ENCODE measurements at places on chromosomes 13 and 19. TPM values are rescaled to one million over a fixed set of nuclear protein-coding genes. Genes with fewer than 3 reads are reported as not detected.
A peak's percentile ranks its signal among the peaks of the same experiment; 100 is the strongest.

GRCh38 chr19:17248011-17248776, 2.5 kb upstream of the NR2F6 start:
- DNase-seq: no peak

DNA sequence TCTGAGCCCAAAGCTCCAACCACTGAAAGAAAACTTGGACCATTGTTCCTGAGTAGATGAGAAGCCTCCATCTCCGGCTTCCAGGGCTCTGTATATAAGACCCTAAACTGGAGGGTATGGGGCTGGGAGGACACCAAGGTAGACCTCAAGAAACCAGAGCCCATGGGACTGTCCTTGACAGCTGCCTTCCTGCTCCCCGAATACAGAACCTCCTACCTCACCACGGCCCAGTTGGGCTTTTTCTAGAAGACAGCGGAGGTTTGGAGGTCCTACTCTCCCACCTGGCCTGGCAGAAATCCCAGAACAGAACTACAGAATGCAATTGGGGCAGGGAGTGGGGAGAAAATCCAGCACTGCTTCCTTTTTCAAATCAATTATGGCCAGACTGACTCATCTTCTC, 177.3 kb upstream of the ZNF507 start:
- DNase-seq: no peak

- no peak for DNase-seq
Measured at GRCh38 chr19:23420824-23421223, 25.6 kb upstream of the ZNF91 start.

DNA sequence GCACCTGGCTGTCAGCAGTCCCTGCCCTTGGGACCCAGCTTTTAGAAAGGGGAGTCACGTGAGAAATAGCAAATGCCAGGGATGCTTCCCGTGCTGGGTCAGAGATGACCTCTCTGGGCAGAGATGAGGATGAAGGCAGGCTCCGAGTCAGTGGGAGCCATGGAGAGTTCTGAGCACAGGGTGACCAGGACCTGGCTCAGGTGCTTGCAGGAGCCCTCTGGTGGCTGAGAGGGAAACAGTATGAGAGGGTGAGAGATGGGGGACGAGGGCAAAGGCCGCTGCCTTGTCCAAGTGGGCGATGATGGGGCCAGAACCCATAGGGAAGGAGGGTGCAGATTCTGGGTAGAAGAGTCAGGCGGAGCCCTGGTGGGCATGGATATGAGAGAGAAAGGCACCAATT, 15.8 kb downstream of the TMED1 start:
- no peak for DNase-seq

The PTBP1 gene
- 379 TPM for total RNA-seq

DNA sequence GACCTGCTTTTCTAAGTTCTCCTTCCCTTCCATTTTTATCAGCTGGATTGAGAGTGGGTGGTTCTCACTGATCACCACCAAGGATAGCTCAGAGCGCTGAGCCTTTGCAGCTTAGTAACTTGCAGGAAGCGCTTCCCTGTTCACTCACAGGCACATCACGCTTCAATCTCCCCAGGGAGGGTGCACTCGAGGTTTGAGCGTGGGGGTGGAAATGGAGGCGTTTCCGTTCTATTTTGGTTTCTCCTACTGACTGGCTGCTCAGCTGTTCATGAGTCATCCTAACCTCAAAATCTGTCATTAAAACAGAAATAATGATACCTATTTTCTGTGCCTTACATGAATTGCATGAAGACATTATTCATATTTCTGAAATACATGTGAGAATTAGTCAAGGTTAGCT, 292.1 kb downstream of the SPRY2 start:
- DNase-seq: peak; percentile 95

The MYBPC2 gene
- total RNA-seq: not detected

The NKPD1 gene
- 0.24 TPM for total RNA-seq

GRCh38 chr13:46385946-46386345, 1.1 kb downstream of the RUBCNL start:
- no peak for DNase-seq

The SH3GL1 gene
- 110 TPM for total RNA-seq

DNA sequence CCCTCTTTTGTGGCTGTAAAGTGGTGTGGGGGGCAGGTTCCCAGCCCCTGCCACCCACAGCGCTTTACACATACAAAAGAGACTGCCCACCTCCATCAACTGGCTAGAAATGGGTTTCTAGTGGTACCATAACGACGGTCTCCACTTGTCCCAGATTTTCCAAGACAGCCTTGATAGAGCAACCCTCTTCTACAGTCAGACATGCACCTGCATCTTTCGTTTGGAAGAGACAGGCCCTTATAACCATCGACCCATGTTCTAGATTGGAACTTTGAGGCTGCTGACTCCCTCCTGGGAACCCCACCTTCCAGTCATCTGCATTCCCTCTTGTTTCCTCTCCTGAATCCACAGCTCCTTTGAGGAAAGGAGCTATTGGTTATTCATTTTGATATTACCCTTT, 63.1 kb downstream of the GSX1 start:
- no peak for DNase-seq

DNA sequence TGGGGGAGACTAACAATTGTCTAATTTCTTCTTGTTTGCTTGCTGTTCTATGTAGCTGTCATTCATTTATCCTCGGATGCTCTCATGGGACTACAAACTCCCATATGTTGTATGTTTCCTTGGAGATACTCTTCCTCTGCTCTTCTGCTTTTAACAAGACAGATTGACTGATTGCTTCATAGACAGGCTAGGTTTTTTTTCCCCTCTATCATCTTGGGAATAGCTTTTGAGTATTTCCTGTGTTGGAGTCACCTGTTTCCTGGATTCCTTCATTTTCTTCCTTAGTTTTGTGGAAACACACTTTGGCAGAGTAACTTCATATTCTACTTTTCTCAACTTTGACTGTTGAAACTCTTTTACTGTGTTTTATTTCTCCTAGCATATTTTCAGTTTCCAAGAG, 27.6 kb downstream of the EDNRB start:
- DNase-seq: no peak

The FGF21 gene
- not detected for total RNA-seq

The GRK1 gene
- not detected for total RNA-seq

DNA sequence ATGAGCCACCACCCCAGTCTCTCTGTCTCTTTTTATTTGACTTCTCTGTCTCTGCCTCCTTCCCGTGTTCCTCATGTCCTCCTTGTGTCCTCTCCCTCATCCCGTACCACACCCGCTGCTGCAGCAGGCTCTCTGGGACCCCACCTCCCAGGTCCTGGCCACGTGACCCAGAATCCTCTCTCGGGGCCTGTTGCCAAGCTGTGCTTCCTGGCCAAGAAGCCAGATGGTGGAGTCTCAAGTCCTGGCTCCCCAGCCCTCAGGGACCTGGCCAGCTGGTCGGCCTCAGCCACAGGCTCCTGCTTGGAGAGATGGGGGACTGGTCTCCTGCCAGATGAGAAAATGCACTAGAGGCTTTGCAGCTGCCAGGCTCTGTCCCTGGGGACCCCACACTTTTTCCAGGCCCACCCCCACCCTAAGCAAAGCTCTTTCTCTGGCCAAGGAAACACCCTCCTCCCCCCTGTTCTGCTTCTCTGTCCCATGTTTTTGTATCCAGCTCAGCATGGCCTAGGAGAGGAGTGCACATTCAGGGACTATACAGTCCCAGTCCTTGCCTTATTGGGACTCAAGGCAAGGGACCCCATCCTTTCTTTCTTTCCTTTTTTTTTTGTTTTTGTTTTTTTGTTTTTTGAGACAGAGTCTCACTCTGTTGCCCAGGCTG, 34.3 kb upstream of the SHKBP1 start:
- no peak for DNase-seq

GRCh38 chr19:21434967-21435544, 38.1 kb downstream of the ZNF493 start:
- DNase-seq: no peak

The SYMPK gene
- total RNA-seq: 63.1 TPM

GRCh38 chr19:47587295-47587694, 14.3 kb upstream of the ZNF541 start:
- DNase-seq: no peak

- no peak for DNase-seq
Measured at GRCh38 chr13:97108530-97108900, 113.6 kb upstream of the MBNL2 start.

- DNase-seq: peak; percentile 89
Measured at GRCh38 chr19:7098701-7099596, 29.4 kb downstream of the ZNF557 start.

The SRRM5 gene
- total RNA-seq: 0.31 TPM

- no peak for DNase-seq
Measured at GRCh38 chr19:36099166-36099785, 11.7 kb upstream of the OVOL3 start.

DNA sequence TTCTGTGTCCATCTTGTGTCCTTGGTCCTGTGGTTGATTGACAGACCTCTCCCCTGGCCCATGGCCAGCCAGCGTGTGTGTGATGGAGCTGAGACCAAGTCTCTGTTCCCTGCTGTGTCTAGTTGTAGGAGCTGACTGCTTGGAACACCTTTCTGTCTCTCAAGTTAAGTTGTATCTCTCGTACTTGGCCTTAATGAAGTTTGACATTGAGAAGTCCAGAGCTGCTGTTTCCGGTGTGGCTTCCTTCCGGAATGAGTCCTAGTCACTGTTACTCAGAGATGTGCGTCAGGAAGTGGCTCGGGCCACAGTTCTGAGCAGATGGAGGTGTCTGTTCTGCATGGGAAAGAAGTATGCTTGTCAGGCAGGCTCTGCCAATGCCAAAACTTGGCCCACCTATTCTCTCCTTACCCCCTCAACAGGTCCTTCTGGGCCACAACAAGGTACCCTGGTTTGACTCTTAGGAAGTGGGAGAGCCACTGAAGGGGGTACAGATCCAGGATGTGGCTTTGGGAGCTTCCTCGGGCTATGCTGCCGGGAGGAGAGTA, 54.3 kb downstream of the GATAD2A start:
- peak; percentile 81 for DNase-seq

DNA sequence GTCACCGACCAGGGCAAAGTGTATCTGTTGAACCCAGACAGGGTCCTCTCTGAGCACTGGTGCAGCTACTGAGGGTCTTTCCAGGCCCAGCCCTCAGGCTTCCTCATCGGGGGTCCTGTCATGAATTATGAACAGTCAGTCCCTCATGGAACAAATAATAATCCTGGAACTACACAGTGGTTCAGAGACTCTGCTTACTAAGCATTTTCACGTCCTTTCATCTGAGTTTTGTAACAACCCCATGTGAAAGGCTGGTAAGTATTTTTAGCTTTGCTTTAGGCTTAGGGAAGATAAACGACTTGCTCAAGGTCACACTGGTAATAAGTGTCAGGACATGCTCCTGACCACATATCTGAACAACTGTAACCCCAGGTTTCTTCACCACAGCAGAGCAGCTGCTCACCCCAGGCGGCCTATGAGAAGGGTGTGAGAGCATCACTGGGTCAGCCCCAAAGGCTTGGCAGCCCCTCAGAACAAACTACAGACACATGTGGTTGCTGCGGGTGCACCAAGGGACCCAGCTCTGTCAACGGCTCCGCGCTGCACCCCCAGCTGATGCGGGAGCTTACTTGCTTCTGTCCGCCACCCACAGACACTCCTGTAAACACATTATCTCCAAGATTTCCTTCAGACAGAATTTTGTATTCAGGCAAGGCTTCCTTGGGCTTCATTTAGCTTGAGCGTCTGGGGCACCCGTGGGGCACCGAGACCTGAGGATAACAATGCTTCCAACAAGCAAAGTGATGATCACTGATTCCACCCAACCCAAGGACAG, 19.4 kb upstream of the GSX1 start:
- no peak for DNase-seq

DNA sequence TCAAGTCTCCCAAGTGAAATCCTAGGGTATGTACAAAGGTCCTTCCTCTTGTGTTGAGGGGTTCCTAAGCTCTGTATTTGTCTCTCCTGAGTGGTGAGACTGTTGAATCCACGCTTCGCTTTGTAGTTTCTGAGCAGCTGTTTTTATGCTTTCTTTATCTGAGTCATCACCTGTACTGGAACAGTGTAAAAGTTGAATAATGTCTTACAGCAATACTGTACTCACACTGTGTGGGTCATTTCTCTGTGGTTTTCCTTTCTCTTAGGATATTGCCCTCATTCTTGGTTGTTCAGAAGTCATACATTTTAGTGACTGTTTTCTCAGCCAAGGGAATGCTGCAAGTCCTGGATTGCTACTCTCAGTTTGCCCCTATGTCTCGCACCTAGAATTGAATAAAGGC, 1596.6 kb downstream of the SLITRK5 start:
- no peak for DNase-seq

DNA sequence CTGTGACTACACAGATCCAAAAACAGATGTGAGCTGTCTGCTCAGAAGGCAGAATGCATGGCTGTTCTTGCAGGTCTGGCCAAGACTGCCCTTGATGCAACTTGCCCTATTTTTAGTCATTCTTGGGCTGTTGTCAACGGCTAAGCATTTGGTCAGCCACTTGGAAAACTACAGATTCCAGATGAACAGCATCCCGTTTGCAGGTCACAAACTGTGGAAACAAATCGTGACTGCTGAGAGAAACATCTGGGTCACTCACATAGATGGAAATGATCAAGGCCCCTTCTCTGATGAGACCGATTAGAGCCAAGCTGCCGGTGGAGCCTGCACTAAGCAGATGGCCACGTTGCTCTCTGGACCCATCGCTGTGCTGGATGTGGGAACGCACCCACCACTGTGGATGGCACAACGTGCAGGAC, 15.4 kb upstream of the METTL21C start:
- DNase-seq: peak; percentile 45

DNA sequence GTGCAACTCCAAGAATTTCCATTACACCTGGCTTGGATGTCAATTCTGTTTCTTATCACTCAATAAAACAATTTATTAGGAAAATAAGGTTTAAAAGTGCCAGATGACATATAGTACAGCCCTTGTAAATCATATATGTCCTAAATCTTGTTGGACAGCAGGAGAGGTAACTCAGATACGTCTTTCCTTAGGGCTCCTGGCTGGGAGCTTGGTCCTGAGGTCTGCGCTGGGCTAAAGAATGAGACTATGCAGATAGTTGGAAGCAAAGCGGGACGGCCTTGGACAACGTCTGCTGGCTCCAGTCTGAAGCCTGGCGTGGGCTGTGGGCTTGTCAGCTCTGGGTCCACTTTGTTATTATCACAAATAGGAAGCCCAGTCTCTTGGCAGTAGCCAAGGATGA, 377.0 kb downstream of the DLEU7 start:
- no peak for DNase-seq
